ENCODE measurements at places on chromosomes 11 and 22.
A peak's percentile ranks its signal among the peaks of the same experiment; 100 is the strongest.

GRCh38 chr22:30943368-30943767, 25.2 kb downstream of the MORC2 start:
- DNase-seq: no peak

DNA sequence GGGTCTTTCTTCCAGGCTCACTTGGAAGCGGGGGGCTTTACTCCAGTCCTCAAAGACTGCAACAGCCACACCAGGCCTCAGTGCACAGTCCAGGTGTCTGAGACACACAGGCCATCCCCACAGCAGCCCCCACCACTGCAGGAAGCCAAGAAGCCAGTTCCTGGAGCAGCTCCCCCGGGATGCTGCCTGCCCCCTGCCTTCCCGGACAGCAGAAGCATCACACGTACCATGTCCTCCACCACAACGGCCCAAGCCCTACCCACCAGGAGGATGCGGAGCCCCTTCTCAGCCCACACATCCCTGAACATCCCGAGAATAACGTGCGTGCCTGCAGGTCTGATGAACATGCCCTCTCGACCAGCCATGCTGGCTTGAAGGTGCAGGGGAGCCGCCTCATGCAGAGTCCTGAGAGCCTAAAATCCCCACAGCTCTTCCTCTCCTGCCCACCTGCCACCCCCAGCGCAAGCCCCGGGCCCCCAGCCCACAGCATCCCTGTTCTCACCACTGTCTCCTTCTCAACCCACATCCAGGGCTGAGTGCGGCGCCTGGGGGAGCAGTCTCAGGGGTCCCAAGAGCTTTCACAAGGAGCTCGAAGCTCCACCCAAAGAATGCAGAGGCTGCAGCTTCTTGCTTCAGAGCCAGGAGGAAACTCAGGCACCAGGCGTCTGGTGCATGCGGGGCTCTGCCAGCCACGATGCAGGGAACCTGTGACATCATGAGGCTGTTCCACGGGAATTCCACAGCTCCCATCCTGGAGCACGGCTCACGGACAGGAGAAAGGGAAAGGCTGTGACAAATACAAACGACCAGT, 209.6 kb downstream of the BRD1 start:
- DNase-seq: no peak

GRCh38 chr11:96960476-96960875, 570.7 kb downstream of the JRKL start:
- DNase-seq: no peak

DNA sequence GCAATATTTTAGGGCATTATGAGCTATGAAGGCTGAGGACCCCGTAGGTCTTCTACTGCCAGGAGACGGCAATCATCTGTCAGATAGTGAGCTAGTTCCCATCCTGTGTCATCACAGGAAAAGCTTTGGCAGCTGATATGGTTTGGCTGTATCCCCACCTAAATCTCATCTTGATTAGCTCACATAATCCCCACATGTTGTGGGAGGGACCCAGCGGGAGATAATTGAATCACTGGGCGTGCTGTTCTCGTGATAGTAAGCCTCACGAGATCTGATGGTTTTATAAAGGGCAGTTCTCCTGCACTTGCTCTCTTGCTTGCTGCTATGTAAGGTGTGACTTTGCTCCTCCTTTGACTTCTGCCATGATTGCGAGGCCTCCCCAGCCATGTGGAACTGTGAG, 18.1 kb downstream of the CSRP3 start:
- no peak for DNase-seq

DNA sequence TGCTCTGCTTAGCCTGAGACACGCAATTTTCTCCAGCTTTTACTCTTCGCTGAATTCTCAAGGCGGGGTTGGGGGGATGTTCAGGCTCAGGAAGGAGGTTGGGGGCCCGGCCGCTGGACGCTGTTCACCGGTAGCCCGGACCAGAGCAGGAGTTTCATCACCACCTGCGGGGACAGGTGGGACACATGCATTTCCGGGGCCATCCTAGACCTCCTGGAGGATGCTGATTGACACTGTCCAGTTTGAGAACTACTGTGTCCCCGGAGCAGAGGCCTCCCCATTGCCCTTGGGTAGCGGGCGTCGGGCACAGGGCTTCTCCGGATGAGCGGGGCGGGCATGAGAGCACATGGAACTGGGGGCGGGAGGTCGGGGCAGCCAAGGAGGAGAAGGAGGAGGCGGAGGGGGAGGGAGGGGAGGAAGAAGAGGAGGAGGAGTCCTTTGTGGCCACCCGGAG, 144.0 kb upstream of the GRK3 start:
- DNase-seq: no peak

- DNase-seq: no peak
Measured at GRCh38 chr11:36271794-36272407, 17.3 kb downstream of the COMMD9 start.

GRCh38 chr22:35505399-35506258, 35.0 kb upstream of the RASD2 start:
- no peak for DNase-seq

DNA sequence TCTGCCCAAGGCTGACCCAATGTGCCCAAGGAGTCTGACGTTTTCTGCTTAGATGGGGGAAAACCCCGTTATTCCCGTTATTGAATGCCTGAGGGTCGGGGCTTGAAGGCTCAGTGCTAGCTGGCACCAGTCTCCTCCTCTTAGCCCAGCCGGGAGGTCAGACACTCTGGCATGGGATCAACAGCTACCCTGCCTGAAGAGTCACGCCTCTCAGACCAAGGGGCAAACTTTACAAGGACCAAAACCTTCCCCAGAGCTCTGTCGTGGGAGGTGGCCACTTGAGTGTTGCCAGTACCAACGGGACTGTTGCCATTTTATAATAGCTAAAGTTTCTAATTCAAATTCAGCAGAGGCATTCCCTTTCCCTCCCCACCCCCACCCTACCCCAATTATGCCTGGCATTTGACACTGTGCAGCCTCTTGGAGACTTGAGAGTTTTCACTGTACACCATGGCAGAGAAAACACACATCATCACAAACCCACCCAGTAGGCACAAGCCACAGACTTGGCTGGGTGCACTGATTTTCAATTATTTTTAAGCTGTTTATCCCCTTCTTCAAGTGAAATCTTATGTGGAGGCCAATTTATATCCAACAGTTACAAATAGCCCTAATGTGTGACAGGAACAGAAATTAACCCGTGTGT, 137.5 kb upstream of the SYT13 start:
- DNase-seq: no peak

DNA sequence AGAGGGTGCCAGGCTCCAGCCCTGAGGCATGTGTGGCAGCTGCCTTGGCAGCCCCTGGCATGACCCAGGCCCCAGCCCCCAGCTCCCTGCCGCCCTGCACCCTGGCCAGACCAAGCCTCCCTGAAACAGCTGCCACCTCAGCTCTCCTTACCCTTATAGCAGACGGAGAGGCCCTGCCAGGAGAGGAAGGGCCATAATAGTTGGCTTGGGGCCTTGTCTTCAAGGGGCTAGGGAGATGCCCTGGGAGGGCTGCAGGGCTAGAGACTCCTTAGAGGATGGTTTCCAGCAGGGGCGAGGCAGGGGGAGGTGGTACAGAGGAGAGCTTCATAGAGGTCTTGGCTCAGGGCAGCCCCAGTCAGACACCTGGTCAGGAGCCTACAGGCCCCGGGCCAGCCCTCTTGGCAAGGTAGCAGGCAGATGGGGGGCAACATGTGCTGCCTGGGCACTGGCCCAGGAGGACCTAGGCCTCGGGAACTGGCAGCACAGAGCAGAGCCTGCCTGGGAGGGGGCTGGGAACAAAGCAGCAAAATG, 13.0 kb downstream of the SMTN start:
- no peak for DNase-seq

DNA sequence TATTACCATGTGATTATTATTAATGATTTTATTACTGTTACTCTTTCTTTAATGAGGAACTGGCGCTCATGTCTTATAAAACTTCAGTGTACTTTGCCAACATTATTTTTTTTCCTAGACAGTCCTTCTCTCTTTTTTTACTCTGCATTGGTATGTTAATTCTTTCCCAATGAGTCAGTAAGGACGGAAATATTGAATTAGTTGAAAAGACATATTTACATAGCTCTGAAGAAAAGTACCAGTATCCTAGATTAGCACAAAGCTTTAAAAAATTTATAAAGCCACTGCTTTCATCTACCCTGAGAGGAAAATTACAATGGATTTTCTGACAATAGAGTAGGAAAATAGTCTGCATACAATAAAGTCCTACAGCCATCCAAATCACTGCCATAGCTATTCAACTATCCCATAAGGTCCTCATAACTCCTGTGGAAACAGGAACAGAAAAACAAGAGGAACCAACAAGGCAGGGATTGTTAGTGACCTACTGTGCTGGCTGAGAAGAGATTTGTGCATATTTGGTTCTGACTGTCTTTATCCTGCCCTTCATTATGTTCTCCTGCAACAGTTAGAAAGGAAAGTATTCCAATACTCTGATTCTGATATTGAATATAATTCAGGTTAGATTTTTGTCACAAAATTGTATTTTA, 314.4 kb downstream of the AASDHPPT start:
- DNase-seq: peak; percentile 47

DNA sequence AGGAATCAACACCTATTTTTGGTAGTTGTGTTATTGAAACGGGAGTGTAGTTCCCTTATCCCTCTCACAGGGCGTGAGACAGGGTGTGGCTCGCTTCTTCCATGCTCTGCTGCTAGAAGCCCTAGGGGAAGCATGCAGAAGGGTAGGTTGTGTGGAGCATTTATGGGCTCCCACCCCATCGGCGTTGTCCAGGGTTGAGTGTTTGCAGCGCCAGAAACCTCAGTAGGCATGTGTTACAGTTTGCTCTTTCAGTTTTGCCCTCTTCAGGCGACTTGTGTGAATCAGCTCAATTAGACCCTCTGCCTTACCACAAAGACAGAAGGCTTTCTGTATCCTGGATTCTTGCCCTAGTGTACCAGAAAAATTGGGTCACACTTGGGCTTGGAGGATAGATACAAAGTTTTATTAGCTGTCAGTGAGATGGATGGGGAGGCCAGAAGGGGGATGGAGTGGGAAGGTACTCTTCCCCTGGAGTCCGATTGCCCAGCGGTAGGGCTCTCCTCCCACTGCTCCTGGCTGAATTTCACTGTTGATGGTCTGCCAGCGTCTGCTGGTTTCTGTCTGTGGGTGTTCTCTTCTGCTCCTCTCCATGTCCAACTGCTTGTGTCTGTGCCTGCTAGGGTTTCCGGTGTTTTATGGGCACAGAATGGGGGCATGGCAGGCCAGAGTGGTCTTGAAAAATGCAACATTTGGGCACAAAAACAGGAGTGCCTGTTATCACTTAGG, 358.3 kb upstream of the CTSC start:
- DNase-seq: no peak

DNA sequence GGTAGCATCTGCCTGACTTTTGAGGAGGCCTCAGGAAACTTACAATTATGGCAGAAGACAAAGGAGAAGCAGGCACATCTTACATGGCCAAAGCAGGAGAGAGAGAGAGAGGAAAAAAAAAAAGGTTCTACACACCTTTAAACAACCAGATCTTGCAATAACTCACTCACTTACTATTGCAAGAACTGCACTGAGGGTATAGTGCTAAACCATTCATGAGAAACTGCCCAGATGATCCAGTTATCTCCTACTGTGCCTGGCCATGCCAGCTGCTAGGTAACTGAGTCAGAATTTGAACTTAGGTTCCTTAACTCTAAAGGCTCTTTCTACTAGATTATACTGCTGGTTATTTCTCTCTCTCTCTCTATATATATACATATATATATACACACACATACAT, 7.3 kb downstream of the HORMAD2 start:
- DNase-seq: no peak

Data from HFF-Myc (cell line).